A549 treated with RU486 at 1 μM for 4 hours (cell line): ENCODE measurements at places on chromosomes 16 and 17. TPM values are rescaled to one million over a fixed set of nuclear protein-coding genes. Genes with fewer than 3 reads are reported as not detected.

FAM171A2 gene
- total RNA-seq = 2.4 to 5.2 TPM (median 3.8 TPM) in 5 replicates

ZNF750 gene
- total RNA-seq = not detected in 5 replicates

ASPHD1 gene
- total RNA-seq = 18.0 to 30.1 TPM (median 26.7 TPM) in 5 replicates

ELMO3 gene
- total RNA-seq = 0.75 to 1.6 TPM (median 1.2 TPM) in 5 replicates

MILR1 gene
- total RNA-seq = 1.0 to 2.1 TPM (median 1.6 TPM) in 5 replicates

HSD11B2 gene
- total RNA-seq = 1.2 to 1.8 TPM (median 1.7 TPM) in 5 replicates
